ENCODE measurements at places on chromosomes 16 and 17.
A peak's percentile ranks its signal among the peaks of the same experiment; 100 is the strongest.

GRCh38 chr16:53804467-53804866 is 100.5 kb downstream of the FTO start:
- DNase-seq, result no peak

GRCh38 chr17:66904760-66905624 is 59.5 kb upstream of the CACNG4 start:
- no peak for DNase-seq

GRCh38 chr17:55444471-55445441 is 23.1 kb upstream of the MMD start:
- DNase-seq, result no peak

GRCh38 chr16:27325736-27326135 is 12.0 kb downstream of the IL4R start:
- no peak for DNase-seq

- DNase-seq, result no peak
Observed at GRCh38 chr17:44722254-44722653, 13.8 kb downstream of the DBF4B start.

- no peak for DNase-seq
Observed at GRCh38 chr17:80859002-80859941, 132.4 kb upstream of the CHMP6 start.

DNA sequence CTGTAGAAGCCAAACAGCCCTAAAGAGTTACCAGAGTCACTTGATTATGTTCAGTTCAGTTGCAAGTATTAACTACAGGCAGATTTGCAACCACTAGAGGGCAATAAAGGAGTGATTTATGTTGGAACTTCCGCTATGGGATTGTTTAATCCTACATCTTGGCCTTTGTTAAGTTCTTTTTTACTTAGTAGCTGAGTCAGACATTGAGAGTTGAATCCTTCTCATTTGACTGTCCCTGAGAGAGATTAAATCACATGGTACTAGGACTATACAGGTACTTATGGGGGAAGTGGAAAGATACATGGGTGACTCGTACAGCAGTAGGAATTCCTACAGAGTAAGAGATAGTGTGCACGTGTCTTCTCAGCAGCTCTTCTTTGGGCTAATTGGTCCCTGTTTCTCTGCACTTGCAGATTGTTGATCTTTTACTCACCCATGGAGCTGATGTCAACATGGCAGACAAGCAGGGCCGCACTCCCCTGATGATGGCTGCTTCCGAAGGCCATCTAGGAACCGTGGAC is 40.3 kb downstream of the CYB561 start:
- peak; percentile 59 for DNase-seq

- no peak for DNase-seq
Observed at GRCh38 chr17:65750166-65750565, 188.7 kb upstream of the AXIN2 start.

- no peak for DNase-seq
Observed at GRCh38 chr16:50474138-50474537, 74.1 kb upstream of the NKD1 start.

DNA sequence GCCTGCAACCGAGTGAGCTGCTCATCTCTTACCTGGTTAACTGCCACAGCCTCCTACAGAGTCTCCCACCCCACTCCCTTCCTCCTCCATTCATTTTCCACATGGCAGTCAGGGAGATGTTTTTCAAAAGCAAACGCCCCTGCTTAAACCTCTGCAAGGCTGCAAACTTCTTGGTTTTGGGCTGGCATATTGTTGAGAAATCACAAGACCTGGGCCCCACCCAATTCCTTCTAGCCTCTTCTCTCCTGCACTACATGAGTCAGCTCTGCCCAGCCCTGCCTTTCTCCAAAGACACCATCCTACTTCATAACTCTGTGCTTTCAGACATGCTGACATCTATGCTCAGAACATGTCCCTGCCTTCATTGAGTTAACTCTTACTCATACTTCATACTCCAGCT is 136.1 kb downstream of the SPACA3 start:
- DNase-seq, result no peak

GRCh38 chr16:84599521-84600202 is 18.2 kb downstream of the COTL1 start:
- no peak for DNase-seq

GRCh38 chr16:20383106-20384029 is 21.2 kb downstream of the PDILT start:
- peak; percentile 74 for DNase-seq

DNA sequence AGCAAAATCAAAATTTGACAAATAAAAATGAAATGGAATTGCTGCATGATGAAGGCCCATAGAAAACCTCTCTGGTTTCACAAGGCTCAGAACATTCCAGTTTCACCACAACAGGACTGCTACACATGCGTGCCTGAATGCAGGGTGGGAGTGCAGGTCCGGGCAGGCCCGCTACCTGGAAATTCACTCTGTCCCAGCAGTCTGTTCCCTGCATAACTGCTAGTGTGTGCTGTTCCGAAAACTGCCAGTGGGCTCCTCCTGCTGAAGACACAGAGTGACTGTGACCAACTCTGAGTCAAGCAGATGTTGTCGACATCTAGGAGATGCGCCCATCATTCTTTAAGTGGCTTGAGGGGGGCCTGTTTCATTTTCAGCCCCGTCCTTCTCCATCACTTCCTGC is 284.8 kb upstream of the MAF start:
- no peak for DNase-seq

GRCh38 chr17:70254735-70255460 is 85.6 kb downstream of the KCNJ2 start:
- DNase-seq, result no peak

- no peak for DNase-seq
Observed at GRCh38 chr16:85289760-85290625, 177.7 kb upstream of the CIBAR2 start.

DNA sequence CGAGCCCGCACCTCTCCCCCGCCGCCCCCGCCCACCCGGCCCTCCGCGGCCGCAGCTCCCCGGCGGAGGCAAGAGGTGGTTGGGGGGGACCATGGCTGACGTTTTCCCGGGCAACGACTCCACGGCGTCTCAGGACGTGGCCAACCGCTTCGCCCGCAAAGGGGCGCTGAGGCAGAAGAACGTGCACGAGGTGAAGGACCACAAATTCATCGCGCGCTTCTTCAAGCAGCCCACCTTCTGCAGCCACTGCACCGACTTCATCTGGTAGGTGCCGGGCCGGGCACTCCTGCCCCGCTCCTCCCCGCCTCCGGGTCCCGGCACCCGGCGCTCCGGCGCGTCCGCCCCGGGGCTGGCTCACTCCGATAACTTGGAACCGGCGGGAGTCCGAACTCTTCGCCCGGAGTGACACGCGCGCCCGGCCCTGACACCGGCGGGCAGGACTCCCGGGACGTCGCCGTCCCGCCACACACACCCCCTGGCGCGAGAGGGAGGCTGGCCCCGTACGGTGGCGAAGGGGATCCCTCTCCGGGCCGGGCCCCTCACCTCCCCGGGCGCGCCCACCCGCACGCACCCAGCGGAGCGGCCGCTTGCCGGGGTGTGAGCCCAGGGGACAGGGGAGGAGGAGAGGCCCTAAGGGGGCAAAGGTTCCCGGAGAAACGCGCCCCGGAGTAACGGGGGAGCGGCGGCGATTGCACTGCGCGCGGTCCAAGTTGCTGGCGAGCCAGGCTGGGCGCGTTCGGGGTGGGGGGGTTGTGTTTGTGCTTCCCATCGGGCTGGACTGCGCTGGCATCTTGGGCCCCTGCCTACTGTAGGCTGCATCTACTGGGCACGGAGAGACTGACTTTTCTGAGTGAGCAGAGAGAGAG is 581 bp downstream of the PRKCA start:
- DNase-seq, result peak; percentile 37

GRCh38 chr17:1302761-1303160 is 23.3 kb downstream of the TRARG1 start:
- DNase-seq, result no peak

DNA sequence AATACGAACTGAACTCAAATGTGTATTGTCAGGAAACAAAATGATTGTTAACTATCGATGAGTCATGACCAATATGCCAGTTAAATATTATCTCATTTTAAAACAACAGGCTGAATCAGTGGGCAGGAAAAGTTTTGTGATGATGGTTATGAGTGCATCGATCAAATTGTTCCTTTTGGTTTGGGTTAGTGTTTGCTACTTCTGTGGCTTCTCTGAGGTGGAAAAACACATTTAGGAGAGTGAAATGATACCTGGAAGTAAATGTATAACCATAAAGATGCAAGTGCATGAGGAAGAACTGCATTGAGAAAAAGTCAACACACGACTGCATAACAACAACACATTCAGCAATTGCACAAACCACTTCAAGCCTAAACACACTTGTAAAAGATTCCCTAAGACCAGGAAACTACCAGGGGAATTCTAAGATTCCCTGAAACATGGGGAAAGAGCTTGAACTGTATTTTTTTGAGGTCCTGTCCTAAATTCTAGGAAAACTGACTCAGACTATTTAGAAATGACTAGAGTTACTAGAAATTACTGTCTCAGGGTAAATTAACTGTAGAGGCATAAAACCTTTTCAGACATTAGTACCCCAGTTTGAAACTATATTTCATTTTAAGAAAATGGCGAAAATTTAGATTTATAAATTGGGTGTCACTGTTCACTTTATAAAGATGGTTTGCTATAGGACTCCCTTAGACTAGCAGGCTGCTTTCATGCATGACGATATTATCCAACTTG is 44.8 kb downstream of the CDYL2 start:
- no peak for DNase-seq

GRCh38 chr17:28702026-28702751 is 9.5 kb downstream of the PROCA1 start:
- DNase-seq, result no peak

DNA sequence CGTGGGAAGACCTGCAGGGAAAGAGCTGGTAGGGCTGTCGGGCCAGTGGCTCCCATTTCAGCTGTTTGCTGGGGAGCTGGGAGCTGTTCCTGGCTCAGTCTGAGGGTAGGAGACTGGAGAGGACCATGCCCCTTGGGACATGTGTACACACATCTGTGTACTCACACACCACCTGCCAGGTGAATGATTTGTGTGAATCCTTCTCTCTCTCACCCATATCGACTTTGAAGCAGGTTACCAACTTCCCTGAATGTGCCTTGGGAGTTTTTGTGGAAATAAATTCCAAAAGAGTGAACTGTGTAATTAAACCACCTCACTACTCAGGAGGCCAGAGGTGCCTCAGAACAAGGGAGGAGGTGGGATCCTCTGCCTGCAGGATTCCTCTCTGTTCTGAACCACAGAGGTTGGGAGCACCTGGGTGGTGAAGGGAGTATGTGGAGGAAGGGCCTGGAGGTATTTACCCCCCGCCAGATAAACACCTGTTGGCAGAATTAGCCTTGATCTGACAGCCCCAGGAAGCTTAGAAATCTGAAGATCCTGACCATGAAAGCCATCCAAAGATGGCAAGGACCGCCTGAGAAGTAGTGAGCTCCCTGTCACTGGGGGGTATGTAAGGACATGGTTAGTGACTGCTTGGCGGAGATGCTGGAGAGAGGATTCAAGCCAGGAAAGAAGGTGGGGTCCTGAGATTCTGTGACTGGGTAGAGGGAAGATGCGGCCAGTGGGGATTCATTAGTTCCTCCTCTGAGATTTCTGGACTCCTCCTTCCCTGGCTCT is 3.3 kb downstream of the ABCC3 start:
- no peak for DNase-seq

GRCh38 chr16:72013389-72013788 is 4.8 kb downstream of the DHODH start:
- no peak for DNase-seq

DNA sequence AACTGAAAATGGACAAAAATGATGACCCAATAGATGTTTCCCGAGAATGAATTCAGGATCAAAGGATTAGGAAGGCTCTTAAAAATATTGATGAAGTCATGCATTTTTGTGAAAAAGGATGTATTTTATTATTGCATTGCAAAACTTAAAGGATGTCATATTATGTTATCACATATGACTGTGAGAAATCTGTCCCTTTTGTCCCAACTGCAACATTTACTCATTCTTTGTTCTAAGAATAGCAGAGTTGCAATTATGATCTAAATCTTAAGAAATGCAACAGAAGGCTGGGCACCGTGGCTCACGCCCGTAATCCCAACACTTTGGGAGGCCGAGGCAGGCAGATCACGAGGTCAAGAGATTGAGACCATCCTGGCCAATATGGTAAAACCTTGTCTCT is 13.1 kb upstream of the MYH13 start:
- no peak for DNase-seq

- DNase-seq, result no peak
Observed at GRCh38 chr16:70608521-70608920, 37.8 kb upstream of the IL34 start.

Data from HEK293T (cell line).